ENCODE measurements at places on chromosomes 5 and 9.

DNA sequence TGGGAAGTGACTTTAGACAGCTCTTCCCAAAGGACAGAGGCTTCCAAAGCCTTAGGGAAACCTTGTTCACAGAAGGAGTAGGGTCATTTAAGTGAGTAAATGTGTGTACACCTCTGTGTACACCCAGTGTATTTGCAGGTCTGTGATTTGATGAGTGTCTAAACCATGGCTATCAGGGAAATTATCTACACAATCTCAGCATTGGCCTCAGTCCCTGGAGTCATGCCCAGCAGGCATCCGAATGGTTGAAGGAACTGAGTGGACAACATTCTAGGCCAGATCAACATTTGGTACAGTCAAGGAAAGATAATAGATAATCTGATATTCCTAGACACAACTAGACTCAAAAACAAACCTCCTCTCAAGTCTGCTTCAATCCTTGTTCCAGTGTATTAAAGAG lies 258.4 kb upstream of the DAPK1 start:
- DNase-seq: no peak

GRCh38 chr5:61931236-61931635 lies 374.8 kb upstream of the KIF2A start:
- DNase-seq: no peak

- DNase-seq: no peak
Observed at GRCh38 chr5:127089191-127089590, 15.9 kb upstream of the C5orf63 start.

GRCh38 chr5:150774145-150774544 lies 4.4 kb upstream of the SMIM3 start:
- no peak for DNase-seq

- DNase-seq: peak; percentile 73
Observed at GRCh38 chr9:97803167-97804058, 49.6 kb upstream of the FOXE1 start.

GRCh38 chr5:10250806-10251276 lies 761 bp downstream of the CCT5 start:
- DNase-seq: no peak

DNA sequence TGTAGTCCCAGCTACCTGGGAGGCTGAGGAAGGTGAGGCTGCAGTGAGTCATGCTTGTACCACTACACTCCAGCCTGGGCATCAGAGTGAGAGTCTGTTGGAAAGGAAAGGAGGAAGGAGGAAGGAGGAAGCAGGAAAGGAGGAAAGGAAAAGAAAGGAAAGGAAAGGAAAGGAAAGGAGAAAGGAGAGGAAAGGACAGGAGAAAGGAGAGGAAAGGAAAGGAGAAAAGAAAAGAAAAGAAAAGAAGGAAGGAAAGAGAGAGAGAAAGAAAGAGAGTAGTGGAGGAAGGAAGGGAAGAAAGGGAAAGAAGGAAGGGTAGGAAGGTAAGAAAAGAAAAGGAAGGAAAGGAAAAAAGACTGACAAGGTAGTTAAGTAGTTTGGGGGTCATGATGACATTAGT lies 162.6 kb upstream of the SLC12A2 start:
- no peak for DNase-seq

DNA sequence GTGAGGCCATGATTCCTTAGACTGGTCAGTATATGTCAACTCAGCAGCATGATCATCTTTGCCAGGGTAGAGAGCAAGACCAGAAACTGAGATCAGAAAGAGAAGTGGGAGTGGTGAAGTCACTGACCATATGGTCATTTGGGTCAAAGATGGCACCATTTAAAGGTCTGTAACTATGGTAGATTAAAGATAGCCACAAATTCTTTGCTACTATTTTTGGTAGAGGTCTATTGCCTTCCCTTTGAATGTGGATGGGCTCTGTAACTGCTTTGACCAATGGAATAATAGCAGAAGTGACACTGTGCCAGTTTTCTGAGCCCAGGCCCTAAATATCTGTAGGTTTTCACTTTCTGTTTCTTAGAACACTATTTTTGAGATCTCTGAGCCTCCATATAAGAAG lies 117.6 kb downstream of the PCSK1 start:
- no peak for DNase-seq

- no peak for DNase-seq
Observed at GRCh38 chr9:71921190-71921814, 9.9 kb downstream of the C9orf85 start.

DNA sequence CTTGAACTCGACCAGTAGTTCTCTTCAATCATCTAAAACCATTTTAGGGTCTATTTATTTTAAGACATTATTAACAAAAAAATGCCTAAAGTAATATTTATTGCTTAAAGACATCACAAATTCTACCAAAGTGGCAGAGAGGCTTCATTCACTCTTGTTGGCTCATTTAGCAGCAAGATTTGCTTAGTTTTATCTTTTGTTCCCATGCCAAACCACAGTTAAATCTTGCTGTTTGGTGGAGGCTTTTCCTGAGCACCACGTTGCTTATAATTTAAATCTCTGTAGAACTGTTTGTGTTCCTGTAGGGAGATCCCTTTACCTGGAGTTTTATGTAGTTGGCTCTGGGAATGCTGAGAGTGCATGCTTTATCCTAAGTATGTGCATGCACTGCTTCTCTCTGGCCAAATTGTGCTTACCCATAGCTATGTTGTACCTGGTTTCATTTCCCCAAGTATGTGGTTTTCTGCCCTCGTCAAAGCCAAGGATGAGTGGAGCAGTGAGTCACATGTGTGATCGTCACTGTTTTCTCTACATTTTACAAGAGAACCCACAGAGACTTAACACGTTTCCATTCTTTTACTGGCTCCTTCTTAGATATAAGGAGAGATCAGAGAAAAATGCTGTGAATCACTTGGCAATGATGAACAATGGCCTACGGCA lies 42.1 kb upstream of the MAST4 start:
- DNase-seq: no peak

GRCh38 chr5:164345173-164345849 lies 839.9 kb downstream of the MAT2B start:
- no peak for DNase-seq

DNA sequence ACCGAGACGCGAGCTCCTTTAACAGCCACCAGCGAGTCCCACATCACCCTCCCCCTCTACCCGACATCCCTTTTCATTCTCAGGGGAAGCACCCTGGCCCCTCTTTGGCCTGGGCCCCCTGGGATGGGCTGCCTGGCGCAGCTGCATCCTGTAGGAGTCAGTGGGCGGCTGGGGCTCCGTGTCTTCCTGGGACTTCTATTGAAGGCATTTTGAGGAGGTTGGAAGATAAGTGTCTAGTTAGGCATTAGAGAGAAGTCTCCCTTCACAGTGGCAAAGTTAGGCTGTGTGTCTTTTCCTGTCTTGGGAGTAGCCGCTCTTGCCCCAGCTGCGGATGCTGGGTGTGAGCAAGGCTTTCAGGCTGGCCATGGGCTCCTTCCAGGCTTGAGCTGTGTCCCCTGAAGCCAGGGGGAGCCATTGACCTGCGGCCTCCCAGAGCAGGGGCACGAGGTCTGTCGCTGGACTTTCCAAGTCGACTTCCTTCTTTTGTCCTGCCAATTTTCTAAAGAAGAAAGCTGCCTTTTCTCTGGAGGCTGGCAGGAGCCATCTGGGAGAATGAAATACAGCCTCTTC lies 18.6 kb upstream of the NKD2 start:
- no peak for DNase-seq

DNA sequence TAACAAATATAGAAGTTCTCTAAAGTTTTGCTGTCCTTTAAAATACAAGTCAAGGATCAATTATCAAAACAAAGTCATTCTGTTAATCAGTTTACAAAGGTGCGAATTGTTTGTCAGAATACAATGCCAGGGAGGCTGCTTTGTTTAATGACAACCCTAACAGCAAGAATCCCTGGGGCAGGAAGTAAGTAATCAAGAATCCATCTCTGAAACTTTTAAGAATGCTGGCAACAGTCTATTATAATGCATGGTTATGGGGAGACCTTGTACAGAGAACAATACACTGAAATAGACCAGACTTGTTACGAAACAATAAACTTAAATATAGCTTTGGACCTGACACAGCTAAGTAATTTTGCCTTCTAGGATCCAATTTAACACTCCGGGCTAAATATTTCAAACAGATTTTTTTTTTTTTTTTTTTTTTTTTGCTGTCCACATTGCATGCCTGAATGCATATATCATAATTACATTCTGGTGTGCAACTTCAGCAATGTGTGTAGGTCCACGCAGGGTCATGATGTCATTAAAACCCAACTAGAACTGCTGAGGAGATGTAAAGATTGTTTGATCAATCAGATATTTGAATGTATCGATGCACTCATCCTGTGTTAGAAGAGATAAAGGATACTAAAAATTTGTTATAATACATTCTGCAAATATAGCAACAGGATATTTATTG lies 421.3 kb downstream of the CETN3 start:
- DNase-seq: no peak

DNA sequence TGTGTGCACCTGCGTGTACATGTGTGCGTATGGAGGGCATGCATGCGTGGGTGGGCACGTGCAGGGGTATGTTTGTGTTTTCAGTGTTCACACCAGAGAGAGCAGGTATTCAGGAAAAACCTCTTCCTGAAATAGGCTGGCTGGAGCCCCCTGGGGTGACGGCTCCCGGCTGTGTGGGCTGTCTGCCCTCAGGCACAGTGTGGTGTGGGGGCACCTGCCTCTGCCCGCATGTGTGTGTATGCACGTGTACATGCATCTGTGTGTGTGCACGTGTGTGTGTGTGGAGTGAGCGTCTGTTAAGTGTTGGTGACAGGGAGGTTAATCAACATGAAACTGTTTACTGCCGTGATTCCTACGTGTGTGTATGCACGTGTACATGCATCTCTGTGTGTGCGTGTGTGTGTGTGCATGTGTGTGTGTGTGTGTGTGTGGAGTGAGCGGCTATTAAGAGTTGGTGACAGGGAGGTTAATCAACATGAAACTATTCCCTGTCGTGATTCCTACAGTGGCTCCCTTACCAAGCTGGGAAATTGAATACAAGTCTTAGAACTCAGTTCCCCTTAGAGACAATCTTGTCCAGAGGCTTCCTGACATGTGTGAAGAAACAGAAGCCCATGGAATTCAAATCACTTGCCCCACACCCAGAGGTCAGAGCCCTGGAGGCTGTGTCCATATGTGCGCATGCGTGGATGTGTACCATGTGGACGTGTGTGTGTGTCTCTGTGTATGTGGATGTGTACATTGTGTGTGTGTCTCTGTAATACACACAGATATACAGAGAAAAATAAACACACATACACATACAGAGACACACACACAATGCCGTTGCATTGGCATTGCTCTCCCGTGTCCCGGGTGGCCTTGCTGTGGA lies 372.4 kb upstream of the IRX4 start:
- DNase-seq: no peak

DNA sequence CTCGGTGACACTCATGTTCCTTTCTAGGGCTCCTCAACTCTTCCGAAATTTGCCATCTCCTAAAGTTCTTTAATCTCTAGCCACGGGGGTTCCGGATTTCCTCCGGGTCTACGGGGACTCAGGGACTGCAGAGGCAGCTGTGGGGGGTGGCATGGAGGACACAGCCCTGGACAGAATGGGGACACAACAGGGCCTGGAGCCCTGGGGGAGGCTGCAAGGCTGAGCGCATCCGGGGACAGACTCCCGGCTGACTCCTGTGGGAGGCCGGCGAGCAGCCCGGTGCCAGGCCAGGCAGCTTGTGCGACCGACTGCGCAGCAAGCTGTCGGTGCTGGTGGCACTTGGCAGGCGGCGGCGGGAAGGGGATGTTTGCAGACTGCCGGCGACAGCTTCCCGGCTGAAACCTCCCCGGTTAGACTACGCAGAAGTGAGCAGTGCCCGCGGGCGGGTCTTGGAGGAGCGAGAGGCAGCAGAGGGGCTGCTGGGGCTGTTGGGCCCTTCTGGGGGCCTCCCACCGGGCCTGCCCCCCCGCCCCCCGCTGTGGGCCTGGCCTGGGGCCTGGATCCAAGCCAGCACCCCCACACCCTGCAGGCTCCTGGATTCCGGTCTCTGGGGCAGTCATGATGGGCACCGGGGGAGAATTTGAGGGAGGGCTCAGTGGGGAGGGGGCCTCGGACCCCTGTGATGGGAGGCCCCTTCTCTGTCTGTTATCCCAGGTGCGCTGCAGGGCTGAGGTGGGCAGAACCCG lies 28.7 kb upstream of the UBAC1 start:
- DNase-seq: peak; percentile 48

DNA sequence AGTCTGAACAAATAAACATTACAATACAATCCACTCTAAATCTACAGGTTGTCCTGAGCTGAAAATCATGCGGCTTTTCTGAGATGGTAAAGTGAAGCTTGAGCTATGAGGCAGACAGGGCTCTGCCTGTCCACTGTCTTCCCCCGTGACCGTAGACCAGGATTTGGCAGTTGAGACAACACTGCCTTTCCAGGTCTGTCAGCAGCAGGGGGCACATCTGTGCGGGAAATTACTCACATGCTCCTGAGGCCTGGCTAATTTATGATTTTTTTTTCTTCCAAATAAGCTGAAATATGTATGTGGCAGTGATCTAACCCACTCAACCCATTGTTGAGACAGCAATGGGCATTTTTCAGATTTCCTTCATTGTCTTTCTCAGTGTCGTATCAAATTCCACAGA lies 307.9 kb downstream of the FBXL7 start:
- no peak for DNase-seq

DNA sequence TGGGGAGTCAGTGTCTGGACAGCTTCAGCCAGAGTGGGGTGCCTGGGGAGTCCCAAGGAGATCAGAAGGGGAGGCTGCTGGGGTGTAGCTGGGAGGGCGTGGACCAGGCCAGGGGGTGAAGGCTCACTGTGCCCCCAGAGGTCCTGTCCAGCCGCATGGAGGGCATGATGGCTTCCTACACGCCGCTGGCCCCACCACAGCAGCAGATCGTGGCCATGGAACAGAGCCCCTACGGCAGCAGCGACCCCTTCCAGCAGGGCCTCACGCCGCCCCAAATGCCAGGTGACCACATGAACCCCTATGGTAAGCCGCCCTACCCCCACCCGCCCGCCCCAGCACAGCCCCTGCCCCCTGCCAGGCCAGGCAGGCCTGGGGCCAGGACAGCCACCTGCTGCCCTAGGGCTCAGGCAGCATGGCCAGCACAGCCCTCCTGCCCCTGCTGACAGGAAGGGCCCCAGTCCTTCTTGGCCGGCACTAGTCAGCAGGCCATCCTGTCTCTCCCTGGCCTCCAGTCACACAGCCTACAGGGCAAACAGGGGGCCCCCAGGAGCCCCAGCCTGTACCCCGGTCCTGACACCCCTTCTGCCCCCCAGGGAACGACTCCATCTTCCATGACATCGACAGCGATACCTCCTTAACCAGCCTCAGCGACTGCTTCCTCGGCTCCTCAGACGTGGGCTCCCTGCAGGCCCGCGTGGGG lies 82.1 kb downstream of the LMX1B start:
- no peak for DNase-seq

GRCh38 chr5:12183003-12183402 lies 278.8 kb upstream of the CTNND2 start:
- no peak for DNase-seq

GRCh38 chr9:134765785-134766184 lies 114.8 kb upstream of the FCN2 start:
- no peak for DNase-seq

DNA sequence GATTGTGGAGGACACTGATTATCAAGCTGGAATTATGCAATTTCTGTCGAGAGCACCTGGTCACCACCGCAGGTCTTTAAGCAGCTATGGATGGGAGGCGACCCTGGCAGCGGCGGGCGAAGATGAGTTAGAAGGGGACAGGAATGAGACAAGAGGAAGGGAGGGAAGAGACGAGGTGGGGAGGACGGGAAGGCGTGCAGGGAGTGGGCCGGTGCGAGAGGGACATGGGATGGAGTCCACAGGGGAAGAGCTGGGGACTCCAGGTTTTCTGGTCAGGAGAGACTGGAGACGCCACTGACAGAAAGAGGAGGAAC lies 192.3 kb downstream of the MELK start:
- DNase-seq: no peak

Measured in NCI-H510A treated with DMSO at 0.1 percent for 48 hours (cell line).